ENCODE measurements at places on chromosomes 3 and 15. TPM values are rescaled to one million over a fixed set of nuclear protein-coding genes. Genes with fewer than 3 reads are reported as not detected.

GRCh38 chr3:141575879-141576743 is 89.3 kb downstream of the RASA2 start:
- no peak for DNase-seq

- DNase-seq, result no peak
Measured at GRCh38 chr15:73617913-73618312, 15.3 kb downstream of the NPTN start.

DNA sequence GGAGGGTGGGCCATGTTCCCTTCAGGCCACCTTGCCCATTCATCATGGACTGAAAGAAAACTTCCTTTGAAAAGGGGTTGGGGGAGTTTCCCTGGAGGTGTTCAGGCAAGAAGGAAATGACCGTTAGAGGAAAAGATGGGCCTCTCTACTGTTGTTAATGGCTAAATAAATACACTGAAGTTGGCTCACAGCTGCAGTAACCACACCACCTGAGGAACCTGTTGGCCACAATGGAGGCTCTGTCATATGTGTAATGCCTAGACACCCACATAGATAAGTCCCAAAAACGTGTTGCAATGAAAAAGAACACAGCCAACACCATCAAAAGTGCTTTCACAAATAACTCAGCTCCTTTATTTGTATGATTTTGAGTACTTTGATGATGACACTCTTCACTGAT is 38.2 kb upstream of the FAM3D start:
- DNase-seq, result no peak

GRCh38 chr3:16515885-16516420 is 2.5 kb upstream of the RFTN1 start:
- DNase-seq, result no peak

DNA sequence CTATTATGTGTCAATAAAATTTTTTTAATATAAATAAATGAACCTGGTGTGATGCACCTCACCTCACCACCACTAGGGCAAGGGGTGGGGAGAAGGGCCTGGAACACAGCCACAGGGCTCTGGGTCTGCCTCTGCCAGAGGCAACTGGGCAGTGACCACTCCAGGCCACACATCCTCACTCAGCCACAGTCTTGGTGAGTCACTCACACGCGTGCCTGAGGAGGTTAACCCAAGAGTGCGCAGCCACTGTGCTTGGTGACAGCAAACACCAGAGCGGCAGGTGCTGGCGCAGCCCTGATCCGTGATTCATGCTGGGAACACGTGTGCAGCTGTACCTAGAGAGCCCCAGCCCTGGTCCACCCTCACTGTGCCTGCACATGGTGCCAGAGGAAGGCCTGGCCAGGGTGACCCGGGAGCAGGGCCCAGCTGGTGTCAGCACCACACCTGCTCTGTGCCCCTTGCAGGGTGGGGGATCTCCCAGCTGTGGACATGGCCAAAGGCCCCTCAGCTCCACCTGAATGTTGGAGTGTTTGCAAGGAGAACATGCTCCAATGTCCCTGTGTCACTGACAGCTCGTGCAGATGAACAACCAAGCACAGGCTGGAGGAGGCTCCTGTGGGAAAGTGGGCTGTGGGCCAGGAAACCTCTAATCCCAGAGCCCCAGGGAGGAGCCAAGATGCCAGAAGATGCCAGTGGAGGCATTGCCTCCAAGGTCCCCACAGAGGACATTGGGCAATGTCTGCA is 2.1 kb downstream of the SLC41A3 start:
- DNase-seq, result no peak

DNA sequence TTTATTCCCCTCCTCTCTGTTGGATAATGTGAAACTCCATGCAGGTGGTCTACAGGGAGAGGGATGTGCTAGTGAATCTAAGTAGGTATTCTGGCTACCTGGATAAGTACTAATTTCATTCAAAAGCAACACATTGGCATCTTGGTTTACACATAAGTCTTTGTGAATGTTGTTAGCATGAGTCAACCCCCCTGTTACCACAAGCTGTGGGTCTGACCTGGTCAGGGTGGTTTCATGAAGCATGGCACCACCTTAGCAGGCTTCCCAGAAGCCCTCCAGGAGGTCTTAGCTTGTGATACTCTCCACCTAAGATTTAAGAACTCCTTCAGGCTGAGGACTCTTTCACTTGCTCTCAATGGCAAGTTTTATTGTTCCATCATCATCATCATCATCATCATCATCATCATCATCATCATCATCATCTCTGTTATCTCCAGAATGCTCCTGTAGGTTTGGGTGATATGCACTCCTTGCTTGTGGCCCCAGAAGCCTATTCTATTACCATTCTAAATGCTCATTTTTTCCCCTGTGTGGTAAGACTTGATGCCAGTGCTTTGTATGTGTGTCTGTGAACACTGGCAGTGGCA is 62.8 kb downstream of the EPHB1 start:
- no peak for DNase-seq

Gene COL6A6
- not detected for total RNA-seq

Gene MUC20
- total RNA-seq, result 58.1 TPM

Gene MYZAP
- 11.7 TPM for total RNA-seq

Gene RCCD1
- total RNA-seq, result 33.0 TPM

Gene SLC25A20
- total RNA-seq, result 31.5 TPM

Gene GABRR3
- total RNA-seq, result not detected

Data from colonic mucosa (tissue), 4 donors.